MM.1S (cell line): ENCODE measurements at places on chromosomes 12 and 14.

DNA sequence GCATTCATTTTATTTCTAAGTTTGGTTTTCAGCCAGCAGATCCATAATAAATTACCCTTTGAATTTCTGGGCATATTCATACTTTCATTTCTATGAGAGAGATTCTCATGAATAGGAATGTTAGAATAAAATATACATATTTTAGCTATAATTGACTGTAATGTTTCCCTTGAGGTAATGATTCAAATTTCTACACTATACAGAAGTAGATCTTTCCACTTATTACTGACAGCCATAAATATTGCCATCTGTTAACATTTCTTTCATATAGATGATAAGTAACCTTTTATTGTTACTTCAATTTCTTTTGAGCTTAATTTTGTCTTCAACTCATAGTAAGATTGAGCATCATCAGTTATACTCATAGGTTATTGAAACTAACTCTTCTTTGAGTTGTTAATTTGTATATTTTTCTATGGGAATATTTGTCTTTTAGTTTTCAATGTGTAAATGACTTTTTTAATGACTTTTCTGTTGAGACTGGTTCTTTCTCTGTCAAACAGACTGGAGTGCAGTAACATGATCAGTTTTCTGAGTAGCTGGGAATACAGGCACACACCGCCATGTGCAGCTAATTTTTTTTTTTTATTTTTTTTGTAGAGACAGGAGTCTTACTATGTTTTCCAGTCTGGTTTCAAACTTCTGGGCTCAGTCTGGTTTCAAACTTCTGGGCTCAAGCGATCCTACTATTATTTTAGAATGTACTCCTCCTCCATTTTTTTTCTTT lies 991.6 kb downstream of the SLC6A15 start:
- no peak overlapping the region for H3K4me3 ChIP-seq
- no peaks in the 10 kb centered on the region for H3K27me3 ChIP-seq
- no peaks in the 10 kb centered on the region for H3K36me3 ChIP-seq
- DNase-seq: no peak
- H3K27ac ChIP-seq: no peak overlapping the region
- no peaks in the 10 kb centered on the region for H3K4me1 ChIP-seq

DNA sequence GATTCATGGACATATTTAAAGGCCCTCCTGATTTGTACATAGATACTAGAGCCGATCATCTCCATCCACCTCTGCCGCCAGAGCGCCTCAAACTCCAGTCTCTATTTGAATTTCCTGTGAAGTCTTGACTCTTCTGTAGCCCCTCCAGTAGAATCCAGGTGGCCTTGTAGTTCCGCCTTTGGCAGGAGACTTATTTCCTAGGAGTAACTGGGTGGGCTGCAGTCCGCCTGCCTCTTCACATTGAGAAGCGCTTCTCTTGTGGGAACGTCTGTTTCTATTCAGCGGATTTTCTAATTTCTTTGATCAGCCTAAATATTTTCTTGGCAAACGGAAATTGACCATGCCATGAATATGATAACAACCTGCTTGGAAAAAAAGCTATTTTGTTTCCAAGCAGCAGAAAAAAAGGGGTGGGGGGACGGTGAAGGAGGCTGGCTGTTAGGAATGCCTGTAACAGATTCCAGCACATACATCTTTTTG lies 9.0 kb upstream of the SIX1 start:
- DNase-seq: no peak
- no peak overlapping the region for H3K27ac ChIP-seq
- no peaks in the 10 kb centered on the region for H3K36me3 ChIP-seq
- no peak overlapping the region for H3K4me3 ChIP-seq
- H3K4me1 ChIP-seq: no peaks in the 10 kb centered on the region
- H3K27me3 ChIP-seq: peaks cover 2% of the 10 kb centered on the region

- H3K36me3 ChIP-seq: no peaks in the 10 kb centered on the region
- no peak for DNase-seq
Observed at GRCh38 chr14:23209651-23210423, 26.4 kb upstream of the SLC7A8 start.

- H3K36me3 ChIP-seq: no peaks in the 10 kb centered on the region
- no peaks in the 10 kb centered on the region for H3K4me1 ChIP-seq
- no peak overlapping the region for H3K4me3 ChIP-seq
- DNase-seq: no peak
- no peak overlapping the region for H3K27ac ChIP-seq
Observed at GRCh38 chr12:7026854-7027253, 8.6 kb upstream of the LPCAT3 start.

GRCh38 chr12:53976823-53977595 lies 2.3 kb upstream of the HOTAIR start:
- no peak overlapping the region for H3K27ac ChIP-seq
- H3K4me1 ChIP-seq: peaks cover 5% of the 10 kb centered on the region; the same call in 1 of the 2 replicates
- H3K27me3 ChIP-seq: peaks cover 96% of the 10 kb centered on the region
- DNase-seq: no peak
- no peak overlapping the region for H3K4me3 ChIP-seq
- no peaks in the 10 kb centered on the region for H3K36me3 ChIP-seq

- H3K27ac ChIP-seq: no peak overlapping the region
- no peaks in the 10 kb centered on the region for H3K4me1 ChIP-seq
- H3K36me3 ChIP-seq: no peaks in the 10 kb centered on the region
- no peak overlapping the region for H3K4me3 ChIP-seq
Observed at GRCh38 chr14:99717682-99718013, 33.5 kb downstream of the CYP46A1 start.

DNA sequence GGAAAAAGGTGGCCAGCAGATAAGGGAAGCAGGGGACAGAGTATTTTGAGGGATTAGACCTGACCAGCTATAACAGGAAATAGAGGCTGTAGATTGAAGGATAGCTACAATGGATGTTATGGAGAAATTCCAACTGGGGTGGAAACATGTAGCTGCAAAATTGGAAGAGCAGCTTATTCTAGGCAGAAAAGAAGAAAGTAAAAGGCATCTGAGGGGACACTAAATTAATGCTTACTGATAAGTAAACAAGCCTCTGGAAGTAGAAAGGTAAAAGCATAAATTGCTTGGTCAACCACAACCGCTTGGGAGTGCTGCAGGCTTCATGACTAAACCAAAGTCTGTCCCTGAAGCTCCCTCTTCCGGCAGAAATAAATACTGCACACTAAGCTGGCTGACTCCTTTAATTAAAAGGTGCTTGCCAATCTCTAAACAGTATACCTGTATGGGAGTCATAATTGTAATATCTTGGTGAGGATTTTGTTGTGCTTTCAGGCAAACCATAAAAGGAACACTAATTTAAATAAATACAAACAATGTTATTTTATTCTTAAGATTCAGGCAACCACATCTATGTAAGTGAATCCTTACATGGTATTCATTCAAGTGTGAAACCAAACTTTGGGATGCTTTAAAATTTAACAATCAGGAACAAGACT lies 7.7 kb downstream of the UBC start:
- H3K36me3 ChIP-seq: no peaks in the 10 kb centered on the region
- H3K27me3 ChIP-seq: no peaks in the 10 kb centered on the region
- no peak overlapping the region for H3K27ac ChIP-seq
